ENCODE measurements at places on chromosomes 11 and 22.

DNA sequence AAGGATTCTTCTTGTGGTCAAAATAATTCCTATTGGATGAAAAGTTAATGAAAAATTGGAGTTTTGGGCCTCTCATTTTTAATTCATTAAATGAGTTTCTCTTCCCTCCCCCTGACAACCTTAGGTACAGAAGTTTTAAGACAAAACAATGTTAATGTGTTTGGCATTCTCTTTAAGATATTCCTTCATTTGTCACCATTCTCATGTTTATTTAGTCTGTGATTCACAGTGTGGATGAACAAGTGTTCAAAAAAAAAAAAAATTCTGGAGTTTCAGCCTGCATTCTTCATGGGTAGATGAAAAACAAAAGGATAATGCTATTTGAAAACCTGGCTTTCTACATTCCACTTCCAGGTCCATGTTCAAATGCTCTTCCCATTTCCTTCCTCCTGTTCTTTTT is 172.6 kb upstream of the LUZP2 start:
- DNase-seq = peak; percentile 4

- DNase-seq = no peak
Measured at GRCh38 chr22:46462726-46463371, 74.6 kb downstream of the CELSR1 start.

- no peak for DNase-seq
Measured at GRCh38 chr11:65569164-65569972, 909 bp upstream of the ZNRD2 start.

- DNase-seq = no peak
Measured at GRCh38 chr11:120521176-120521575, 9.6 kb downstream of the GRIK4 start.

DNA sequence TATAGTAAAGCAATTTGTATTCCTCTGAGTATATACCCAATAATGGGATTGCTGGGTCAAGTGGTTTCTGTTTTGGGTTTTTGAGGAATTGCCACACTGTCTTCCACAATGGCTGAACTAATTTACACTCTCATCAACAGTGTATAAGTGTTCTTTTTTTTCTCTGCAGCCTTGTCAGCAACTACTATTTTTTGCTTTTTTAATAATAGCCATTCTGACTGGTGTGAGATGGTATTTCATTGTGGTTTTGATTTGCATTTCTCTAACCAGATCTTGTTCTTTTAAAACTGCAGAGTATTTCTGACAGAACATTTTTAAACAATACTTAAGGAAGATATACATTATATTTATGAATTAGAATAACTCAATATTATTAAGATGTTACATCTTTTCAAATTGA is 1140.5 kb upstream of the CNTN5 start:
- DNase-seq = no peak

DNA sequence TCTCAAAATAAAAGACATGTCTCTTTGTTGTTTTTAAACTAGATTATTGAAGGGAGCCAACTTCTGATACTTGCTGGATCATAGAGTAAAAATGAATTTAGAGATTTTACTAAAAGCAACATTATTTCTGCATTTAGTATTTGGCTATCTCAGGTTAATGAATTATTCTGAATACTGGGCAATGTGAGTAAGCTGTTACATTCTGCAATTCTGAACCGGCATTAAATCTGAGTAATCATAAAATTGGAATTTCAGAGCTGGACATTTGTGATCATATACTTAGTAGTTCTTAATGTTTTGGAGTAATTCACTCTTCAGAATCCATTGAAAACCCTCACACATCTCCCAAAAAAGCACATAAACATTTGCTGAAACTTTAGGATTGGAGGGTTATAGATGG is 11.5 kb downstream of the POLD3 start:
- no peak for DNase-seq

DNA sequence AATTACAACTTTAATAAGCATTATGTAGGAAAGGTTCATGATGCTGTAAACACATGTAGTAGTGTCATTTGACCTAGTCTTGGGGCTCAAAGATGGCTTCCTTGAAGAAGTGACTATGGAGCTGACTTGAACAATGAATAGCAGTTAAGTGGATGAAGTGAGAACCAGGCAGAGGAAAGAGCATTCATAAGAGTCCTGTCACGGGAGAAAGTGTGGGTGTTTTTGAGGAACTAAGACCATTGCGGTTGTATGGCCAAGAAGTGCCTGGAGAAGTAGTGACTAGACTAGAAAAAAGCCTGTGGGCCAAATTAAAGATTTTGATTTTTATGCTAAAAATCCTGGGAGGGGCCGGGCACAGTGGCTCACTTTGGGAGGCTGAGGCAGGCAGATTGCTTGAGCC is 7.2 kb upstream of the IL18BP start:
- no peak for DNase-seq

GRCh38 chr11:87722756-87723565 is 452.3 kb downstream of the RAB38 start:
- DNase-seq = peak; percentile 70

- no peak for DNase-seq
Measured at GRCh38 chr11:18100926-18101656, 4.8 kb downstream of the SAAL1 start.

- no peak for DNase-seq
Measured at GRCh38 chr22:48100685-48101417, 1338.4 kb downstream of the TBC1D22A start.

DNA sequence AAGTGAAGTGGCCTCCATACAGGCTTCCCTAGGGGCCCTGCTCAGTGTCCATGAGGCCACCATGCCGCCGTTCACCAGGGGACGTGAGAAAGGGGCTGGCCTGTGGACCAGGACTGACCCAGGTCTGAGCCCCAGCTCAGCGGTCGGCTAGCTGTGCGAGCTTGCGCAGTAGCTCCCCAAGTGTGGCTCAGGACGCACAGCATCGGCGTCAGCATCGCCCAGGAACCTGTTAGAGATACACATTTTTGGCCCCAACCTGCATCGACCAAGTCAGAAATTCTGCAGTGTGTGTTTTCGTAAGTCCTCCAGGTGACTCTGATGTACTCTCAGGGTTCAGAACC is 429 bp downstream of the TP53AIP1 start:
- DNase-seq = no peak

DNA sequence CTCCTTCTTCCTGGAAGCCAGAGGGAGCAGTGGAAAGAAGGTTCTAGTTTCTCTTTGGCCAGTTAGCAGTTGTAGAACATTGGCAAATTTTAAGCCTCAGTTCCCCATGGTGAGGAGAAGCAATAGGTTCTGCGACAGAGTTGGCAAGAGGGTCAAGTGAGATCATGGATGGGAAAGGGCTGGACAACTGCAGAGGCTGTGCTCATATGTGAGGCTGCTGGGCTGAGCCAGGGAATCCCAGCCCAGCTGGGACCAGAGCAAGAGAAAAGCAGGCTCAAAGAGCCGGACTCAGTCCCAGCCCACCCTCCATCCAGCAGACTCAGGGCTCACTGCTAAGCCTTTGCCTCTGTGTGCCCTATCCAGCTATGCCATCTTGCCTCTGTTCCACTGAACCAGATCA is 66.8 kb upstream of the MYOD1 start:
- DNase-seq = no peak

GRCh38 chr11:113475160-113475761 is at the start of gene DRD2:
Gene DRD2 (minus strand): TSS chr11:113475398. CDS start chr11:113424651, 50,747 bp downstream.
- peak; percentile 66 for DNase-seq

DNA sequence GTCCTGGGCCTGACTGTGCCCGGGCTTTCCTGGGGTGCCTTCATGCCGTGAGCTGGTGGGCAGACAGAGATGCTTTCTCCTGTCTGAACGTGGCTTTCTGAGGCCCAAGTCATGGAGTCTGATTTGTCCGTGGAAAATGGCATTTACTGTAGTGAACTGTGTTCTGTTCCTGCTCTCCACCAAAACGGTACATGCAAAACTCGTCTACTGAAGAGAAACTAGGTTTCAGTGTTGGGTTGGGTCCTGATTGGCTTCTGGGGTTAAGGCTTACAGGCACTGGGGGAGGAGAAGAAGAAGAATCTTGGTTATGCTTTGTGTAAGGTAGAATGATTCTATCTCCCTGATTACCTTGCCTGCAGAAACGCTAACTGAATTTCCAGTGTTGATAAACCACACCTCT is 541.7 kb downstream of the NTM start:
- no peak for DNase-seq

GRCh38 chr22:35930933-35931332 is 97.7 kb downstream of the RBFOX2 start:
- DNase-seq = peak; percentile 56

- DNase-seq = no peak
Measured at GRCh38 chr11:110830747-110831146, 118.5 kb upstream of the ARHGAP20 start.

DNA sequence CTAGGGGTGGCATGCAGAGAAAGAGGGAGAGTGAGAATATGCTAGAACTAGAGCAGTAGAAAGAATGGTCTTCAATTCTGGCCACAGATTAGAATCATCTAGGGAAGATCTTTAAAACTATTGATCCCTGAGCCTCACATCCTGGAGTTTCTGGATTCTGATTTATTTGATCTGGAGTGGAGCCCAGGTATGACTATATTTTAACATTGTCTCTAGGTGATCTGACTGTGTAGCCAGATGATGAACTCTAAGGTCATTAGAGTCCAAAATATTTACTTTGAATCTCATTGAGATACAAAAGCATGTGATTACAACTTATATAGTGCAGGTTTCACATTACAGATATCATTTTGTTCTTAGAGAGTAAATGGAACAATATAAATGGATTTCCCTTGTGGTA is 79.7 kb downstream of the FDX1 start:
- DNase-seq = no peak

- peak; percentile 10 for DNase-seq
Measured at GRCh38 chr22:32236970-32237369, 18.2 kb downstream of the SLC5A4 start.

DNA sequence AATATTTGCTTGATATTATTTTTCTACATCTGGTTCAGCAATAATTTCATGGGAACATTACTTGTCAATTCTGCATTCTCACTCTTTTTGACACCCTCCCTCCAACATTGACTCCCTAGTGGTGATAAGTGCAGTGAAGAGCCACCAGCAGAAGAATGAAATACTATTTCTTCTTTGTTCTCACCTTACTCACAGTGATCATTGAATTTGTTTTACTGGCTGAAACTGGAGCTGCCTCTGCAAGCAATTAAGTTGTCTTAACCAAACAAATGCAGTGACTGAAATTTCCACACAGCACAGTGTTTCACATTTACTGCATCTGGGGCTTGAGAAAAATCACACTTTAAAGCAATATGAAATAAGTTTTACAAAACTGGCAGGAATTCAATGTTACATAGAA is 189.8 kb downstream of the JRKL start:
- DNase-seq = no peak

DNA sequence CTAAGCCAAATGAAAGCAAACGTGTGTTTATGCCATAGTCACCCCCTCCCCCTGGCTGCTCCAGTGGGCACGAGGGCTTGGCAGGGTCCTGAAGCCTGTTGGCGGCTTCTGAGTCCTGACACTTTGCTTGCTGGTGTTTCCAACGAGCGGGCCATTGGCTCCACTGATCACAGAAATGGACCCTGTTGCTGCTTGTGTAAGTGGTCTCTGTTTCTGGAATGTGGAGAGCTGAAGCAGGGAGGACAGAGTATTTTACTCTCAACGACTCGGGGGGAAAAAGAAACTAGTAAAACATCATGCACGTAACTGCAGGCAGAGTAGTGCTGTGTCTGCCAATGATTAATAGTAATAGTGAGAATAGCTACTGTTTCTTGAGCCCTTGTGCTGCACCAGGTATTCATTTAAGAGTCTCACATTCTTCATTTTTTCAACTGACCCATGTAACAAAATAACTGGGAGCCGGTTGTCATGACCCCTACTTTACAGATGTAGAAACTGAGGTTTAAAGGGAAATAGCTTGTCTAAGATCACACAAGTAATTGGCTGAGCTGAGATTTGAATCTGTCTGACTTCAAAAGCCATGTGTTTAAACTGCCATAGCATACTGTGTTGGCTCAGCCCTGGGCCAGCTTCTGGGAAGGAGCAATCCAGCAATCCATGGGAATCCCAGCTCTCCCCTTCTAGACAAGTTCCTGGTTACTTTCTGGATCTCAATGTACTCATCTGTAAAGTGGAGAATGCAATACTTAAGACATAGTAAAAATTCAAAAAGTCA is 526.7 kb downstream of the INSC start:
- DNase-seq = no peak

DNA sequence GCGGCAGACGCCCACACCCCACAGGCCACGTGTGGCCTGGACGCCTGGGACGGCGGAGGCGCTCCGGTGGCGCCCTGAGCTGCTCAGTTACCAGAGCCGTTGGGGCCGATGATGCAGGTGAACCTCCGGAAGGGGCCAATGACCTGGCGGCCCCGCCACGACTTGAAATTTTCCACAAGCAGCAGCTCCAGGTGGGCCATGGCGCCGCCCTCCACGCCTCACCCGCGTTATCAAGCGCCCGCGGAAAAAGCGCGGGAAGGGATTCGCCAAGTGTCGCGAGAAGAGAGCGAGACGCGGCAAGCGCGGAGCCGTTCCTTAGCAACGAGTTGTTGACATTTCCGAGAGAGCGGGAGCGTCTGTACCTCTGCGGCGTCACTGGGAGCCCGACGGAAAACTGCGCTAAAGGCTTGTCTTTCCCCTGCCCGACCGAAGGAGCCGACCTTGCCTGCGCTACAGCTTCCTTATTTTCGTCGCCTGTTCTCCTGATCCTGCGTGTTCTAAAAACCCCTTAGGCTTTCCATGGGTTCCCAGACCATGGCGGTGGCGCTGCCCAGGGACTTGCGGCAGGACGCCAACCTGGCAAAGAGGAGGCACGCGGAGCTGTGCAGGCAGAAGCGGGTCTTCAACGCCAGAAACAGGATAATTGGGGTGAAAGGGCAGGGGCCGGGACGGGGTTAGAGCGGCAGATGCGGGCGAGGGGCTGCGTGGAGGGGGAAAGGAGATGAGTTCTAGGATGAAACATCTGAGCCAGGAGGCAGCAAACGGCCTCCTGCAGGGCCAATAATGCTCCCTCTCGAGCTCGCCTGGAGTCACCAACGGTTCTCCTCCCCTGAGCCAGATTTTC is at the start of the genes RIBC2 and SMC1B:
RIBC2 (plus strand) TSS at position 326 of the 844 bp plus-strand sequence; CDS start at position 520, 194 bp downstream.
SMC1B (minus strand) TSS at position 232 of the 844 bp plus-strand sequence; CDS start at position 200, 32 bp downstream.
- DNase-seq = peak; percentile 98

DNA sequence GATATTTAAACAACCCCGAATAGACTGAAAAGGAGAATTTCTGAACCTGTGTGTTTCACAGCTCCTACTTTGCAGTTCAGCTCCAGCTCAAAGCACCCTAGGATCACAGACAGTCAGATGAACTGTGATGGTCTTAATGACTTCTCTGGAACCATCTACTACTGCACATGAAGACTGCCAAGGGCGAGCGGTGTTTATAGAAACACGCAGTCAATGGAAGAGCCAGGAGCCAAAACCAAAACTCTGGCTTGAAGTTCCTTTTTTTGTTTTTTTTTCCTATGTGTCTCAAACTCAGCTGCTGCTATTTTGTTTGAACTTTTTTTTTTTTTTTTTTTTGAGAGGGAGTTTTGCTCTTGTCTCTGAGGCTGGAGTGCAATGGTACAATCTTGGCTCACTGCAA is 382.6 kb upstream of the SYN3 start:
- DNase-seq = no peak

DNA sequence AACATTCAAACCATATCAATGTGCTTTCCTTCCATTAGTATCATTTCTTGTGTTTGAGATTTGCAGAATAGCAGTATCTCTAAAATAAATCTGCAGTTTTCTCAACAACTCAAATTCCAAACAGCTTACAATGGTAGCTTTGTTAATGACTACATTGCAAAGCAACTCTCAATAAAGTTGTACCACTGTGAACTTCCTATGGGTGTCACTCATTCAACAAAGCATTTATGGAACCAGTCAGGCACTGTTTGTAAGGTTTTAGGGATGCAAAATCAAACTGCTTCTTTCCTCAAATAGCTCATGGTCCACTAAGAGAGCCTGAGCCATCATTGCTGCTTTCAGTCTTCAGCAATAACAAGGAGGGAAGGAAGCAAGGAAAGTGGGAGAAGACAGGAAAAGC is 91.0 kb downstream of the CCDC83 start:
- DNase-seq = no peak
